ENCODE measurements at places on chromosomes 7 and 10.

GRCh38 chr10:132844069-132844809, 58.3 kb upstream of the NKX6-2 start:
- no peak for DNase-seq

GRCh38 chr7:76125560-76125959, 76.1 kb upstream of the SRRM3 start:
- no peak for DNase-seq

DNA sequence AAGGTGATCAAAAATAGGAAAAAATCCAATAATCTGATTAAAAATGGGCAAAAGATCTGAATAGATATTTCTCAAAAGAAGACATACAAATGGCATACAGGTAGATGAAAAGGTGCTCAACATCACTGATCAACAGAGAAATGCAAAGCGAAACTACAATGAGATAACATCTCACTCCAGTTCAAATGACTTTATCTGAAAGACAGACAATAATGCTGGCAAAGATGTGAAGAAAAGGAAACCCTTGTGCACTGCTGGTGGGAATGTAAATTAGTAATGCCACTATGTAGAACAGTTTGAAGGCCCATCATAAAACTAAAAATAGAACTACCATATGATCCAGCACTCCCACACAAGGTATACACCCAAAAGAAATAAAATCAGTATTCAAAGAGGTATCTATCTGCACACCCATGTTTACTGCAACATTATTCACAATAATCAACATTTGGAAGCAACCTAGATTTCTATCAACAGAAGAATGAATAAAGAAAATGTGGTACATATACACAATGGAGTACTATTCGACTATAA, 85.0 kb downstream of the LRRN3 start:
- no peak for DNase-seq

GRCh38 chr10:113232928-113233511, 283.0 kb downstream of the TCF7L2 start:
- DNase-seq = no peak

GRCh38 chr7:94781236-94781635, 125.3 kb upstream of the SGCE start:
- DNase-seq = no peak

DNA sequence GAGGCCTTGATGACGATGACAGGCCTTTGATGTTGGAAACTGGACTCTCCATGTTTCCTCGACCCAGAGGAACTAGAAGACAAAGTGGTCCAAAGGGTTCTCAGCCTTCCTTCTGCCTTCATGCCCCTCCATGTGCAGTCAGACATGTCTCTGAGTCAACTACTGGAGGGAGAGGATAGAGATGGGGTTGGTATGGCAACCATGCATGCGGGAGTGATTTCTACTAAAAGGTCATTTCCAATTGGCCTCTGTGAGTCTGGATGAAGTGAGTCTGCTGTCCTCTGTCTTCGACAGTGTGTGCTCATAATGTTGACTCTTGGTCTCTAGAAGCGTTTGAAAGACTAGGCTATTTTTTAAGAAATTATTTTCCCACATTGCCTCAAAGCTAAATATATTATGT, 29.2 kb downstream of the STK17A start:
- no peak for DNase-seq

GRCh38 chr10:35433851-35434426, 97.6 kb downstream of the CCNY start:
- no peak for DNase-seq

- peak; percentile 63 for DNase-seq
Observed at GRCh38 chr10:71696628-71697326, 22.8 kb downstream of the C10orf105 start.
